ENCODE measurements at places on chromosomes 6 and 20.

DNA sequence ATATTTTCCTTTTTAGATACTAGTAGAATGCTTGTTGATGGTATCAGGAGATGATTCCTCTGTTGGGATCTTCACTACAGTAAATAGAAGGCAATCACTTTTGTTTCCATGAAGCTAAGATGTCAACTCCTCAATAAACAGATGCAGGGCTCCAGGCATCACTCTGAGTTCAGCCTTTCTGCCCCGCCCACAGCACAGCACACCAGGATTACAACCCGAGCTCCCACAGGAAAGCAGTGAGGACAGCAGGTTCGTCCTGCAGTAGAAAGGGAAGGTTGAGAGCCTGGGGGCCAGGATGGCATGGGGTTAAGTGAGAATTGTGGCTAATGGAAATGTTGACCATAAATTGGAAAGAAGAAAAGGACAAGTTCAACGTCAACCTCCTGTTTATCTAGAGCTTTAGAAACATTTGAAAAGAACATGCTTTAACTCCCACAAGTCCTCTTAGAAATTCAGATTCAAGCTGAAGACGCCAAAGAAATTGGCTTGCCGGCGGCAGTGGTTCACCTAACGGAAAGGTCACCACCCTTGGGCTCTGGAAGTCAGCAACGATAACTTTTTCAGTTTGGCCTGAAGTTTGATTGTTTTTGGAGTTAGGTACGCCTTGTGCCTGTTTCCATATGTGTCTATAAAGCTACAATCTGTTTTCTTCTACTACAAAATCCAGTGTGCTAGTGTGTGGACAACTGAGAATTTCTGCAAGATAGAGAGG, 144.4 kb upstream of the PDE10A start:
- DNase-seq, result no peak

DNA sequence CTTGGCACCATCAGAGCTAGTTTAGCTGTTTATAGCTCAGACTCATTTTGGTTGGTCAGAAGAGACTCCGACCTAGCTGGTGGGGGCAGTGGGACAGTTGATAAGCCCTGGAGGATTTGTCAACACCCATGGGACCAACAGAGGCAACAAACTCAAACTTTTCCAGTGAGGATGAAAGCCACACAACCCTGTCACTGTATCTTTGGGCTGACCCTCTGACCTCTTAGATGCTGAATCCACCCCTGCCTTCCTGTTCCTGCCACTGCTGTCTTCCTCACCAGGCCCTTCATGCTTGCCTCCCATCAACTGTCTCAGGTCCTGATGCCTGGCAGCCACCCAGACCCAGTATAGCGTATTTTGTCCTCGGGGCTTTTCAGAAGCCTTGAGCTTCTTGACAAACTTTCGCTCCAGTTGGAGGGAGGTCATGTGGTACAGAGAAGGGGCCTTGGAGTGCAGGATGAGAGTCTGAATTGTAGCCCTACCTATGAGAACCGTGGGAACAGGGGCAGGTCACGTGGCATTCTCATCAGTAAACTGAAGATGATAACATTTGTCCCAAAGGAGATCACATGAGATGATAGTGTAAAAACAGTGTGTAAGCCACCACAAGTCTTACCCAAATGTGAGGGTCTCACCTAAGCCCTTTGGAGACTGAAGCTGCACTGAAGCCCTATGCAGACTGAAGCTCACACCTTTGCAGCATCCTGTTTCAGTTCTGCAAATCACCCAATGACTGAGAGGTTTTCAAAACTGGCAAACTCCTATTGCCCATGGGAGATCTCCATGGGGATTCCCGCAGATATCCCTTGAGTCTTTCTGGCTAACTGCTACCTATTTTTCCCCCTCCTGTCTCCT, 72.0 kb upstream of the F13A1 start:
- no peak for DNase-seq

DNA sequence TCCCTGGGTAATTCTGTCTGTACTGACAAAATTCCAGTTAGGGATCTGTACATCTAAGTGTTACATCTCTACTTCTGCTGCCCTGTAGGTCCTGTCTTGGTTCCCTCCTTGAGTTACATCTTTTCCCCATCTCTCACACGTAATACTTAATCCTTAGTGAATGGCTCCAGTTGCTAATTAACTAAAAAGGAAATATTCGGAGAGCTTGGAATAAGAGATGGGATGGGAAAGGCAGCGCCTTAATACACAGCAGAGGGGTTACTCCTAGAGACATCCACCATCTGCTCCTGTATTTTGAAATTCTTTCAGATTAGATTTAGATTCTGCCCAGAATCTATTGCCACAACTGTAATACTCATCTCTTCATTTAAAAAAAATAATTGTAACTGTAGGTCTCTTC, 384.0 kb downstream of the SAMD5 start:
- DNase-seq, result no peak

GRCh38 chr6:24660105-24660504, 6.6 kb downstream of the TDP2 start:
- DNase-seq, result no peak

- no peak for DNase-seq
Observed at GRCh38 chr6:169529931-169530751, 171.7 kb downstream of the WDR27 start.

All from Right ventricle myocardium superior (tissue), 1 donor.